NCI-H524 treated with DMSO at 0.1 percent for 48 hours (cell line): ENCODE measurements at places on chromosomes 11 and 22.
A peak's percentile ranks its signal among the peaks of the same experiment; 100 is the strongest.

GRCh38 chr11:100925935-100926334 lies 203.7 kb downstream of the PGR start:
- no peak for DNase-seq

DNA sequence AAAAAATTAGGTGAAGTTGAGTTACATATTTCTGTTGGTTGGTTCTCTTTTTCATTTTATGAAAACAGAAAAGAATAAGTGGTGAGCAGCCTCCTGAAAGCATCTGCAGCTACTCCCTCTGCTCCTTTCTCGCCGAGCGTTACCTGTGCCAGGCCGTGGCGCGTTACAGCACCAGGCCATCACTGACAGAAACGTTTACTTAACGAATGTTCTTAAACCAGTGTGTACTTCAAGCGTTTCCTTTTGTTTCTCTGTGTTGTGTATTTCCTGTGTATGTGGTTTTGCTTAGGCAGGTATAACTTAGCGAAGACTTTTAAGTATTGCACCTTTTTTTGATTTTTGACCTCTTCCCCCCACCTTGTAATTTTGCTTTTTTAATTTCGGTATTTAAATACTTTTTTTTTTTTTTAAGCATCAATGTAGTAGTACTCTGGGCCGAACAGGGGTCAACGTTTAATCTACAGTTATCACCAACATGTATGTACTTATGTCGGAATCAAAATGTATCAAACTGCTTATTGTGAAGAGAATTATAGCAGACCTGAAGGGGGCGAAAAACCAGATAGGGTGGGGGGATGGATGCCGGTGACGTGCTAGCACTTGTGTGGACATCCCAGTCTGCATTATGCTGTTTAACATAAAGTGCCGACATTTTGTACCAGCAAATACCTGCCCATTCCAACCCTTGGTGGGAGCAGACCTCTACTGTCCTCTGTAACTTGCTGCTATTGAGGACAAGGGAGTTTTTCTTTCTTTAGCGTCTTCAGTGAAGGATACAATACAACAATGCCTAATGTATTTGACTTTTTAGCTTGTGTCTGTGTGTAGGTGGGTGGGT lies 21.6 kb upstream of the ADSL start:
- DNase-seq: no peak

DNA sequence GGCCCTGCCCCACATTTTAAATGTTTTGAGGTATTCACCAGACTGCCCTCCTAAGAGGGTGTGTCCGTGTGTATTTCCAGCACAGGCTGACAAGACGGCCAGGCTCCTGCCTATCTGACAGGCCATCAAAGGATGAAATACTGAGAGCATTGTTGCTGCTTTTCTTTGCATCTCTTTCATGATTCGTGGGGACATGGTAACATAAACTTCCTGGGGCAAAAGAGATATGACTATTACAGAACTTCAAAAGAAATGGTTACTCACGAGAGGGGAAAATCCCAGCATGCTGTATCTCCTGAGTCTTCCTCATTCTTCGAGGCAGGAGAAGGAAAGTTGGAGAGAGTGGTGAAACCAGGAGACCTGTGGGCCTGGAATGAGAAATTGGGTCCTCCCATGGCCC lies 10.3 kb upstream of the BIK start:
- DNase-seq: no peak

- no peak for DNase-seq
Observed at GRCh38 chr22:50087646-50088045, 2.2 kb upstream of the MOV10L1 start.

DNA sequence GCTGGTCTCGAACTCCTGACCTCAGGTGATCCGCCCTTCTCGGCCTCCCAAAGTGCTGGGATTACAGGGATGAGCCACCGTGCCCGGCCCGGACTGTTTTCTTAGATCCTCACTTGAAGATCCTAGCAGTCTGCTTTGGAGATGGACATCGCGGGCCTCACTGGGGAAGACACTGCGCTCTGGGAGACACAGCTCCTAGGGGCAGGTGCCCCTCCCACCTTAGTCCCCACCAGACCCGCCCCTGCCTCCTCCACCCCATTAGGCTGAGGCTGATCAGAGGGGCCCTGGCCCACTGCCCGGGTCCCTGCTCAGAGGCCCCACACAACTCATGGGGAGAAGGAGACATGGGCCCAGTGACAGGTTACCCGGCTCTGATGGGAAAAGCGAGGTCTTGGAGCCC lies 11.3 kb upstream of the LTO1 start:
- DNase-seq: no peak

DNA sequence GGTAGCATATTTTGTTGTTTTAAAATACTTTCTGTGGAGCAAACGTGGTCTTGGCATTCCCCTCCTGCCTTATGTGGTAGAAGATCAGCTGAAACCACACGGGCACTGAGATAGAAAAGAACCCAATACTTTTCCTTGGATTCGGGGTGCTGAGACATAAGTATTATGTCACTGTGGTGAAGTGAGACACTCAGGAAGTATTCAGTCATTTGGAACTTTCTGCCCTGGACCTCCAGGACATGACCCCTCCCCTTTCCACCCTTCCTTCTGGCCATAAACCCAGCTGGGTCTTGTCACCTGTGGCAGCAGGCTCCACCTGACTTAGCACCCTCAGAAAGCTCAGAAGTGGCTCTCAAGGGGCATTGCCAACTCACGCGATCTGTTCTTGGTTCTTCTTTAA lies 123.4 kb downstream of the SWAP70 start:
- no peak for DNase-seq

DNA sequence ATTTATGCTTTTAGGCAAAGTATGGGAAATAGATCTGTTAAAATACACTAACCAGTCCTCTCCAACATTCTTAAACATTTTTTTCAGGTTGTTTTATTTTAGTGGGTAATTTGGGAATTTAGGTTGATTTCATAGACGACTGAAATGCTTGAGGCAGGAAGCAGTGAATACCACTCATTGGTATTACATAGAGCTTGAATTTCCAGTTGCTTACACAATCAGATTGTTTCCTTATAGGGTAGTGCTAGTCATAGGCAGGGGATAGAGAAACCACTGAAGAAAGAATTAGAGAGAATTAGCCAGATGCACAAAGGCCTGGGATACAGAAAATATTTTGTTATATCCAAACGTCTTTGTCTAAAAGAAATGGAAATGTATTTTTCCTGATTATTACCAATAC lies 23.9 kb upstream of the LYVE1 start:
- no peak for DNase-seq

GRCh38 chr11:132220474-132220873 lies 850.1 kb downstream of the NTM start:
- no peak for DNase-seq

- no peak for DNase-seq
Observed at GRCh38 chr11:64356498-64357411, 2.2 kb upstream of the RPS6KA4 start.

GRCh38 chr22:30169002-30169401 lies 77.6 kb downstream of the LIF start:
- no peak for DNase-seq

- DNase-seq: no peak
Observed at GRCh38 chr22:33520904-33521780, 399.1 kb downstream of the LARGE1 start.

GRCh38 chr11:92523611-92524010 lies 299.0 kb downstream of the FAT3 start:
- no peak for DNase-seq

GRCh38 chr11:36009473-36009872 lies 65.6 kb downstream of the LDLRAD3 start:
- DNase-seq: no peak

GRCh38 chr22:36671404-36671803 lies 32.1 kb downstream of the CACNG2 start:
- peak; percentile 8 for DNase-seq

- DNase-seq: no peak
Observed at GRCh38 chr11:84685976-84686375, 941.2 kb downstream of the DLG2 start.

DNA sequence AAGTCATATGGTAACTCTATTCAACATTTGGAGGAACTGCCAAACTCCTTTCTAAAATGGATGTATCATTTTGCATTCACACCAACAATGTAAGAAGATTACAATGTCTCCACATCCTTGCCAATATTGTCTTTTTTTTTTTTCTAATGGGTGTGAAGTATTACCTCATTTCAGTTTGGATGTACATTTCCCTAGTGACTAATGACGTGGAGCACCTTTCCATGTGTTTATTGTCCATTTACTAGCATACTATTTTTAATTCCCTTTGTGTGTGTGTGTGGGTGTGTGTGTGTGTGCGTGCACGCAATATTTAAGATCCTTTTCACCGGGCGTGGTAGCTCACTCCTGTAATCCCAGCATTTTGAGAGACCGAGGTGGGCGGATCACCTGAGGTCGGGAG lies 62.7 kb downstream of the APOL3 start:
- DNase-seq: no peak

- no peak for DNase-seq
Observed at GRCh38 chr11:67282155-67282875, 6.8 kb upstream of the ANKRD13D start.

DNA sequence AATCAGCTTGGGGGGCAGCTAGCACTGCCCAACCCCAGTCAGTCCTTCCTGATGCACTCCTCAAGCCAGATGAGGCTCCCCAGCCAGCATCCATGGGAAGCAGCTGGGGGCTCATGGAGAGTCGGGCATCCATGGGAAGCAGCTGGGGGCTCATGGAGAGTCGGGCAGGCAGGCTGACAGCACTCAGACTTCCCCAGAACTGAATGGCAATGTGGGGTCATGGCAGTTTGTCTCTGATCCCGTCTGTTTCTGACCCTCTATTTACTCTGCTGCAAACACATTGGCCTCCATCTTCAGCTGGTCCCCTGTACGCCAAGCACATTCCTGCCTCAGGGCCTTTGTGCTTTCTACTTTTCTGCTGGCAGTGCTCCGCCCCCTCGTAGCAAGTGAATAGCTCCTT lies 314.8 kb downstream of the NTM start:
- DNase-seq: no peak

- no peak for DNase-seq
Observed at GRCh38 chr11:100739666-100740065, 52.6 kb downstream of the ARHGAP42 start.

DNA sequence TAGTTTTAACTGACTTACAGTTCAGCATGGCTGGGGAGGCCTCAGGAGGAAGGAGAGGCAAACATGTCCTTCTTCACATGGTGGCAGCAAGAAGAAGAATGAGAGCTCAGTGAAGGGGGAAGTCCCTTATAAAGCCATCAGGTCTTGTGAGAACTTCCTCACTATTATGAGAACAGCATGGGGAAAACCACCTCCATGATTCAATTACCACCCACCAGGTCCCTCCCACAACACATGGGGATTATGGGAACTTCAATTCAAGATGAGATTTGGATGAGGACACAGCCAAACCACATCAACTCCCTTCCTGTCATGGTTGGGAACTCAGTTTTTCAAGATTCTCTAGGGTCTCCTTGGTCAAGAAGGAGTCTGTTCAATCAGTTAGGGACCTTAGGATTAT lies 432.9 kb upstream of the CNTN5 start:
- DNase-seq: no peak

- DNase-seq: no peak
Observed at GRCh38 chr11:61342207-61342803, 9.3 kb downstream of the TKFC start.

- peak; percentile 56 for DNase-seq
Observed at GRCh38 chr11:8813658-8814057, 97.3 kb upstream of the AKIP1 start.

DNA sequence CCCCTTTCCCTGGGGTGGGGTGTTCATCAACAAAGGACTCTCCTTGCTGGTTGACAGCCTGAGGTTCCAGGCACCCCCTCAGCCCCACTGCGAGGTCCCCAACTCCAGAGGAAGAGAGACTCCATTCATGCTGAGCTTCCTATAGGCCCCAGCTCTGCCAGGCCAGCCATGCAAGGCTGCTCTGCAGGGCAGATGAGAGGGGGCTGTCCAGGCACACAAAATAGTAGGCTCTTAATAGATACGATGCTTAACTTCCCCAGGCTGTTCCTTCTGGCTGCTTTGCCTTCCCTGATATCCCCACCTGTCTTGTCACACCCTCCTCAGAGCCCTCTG lies 45.0 kb upstream of the CRYBB3 start:
- DNase-seq: no peak

GRCh38 chr11:76660533-76661305 lies 9.8 kb downstream of the LRRC32 start:
- DNase-seq: no peak

- no peak for DNase-seq
Observed at GRCh38 chr11:34652191-34652973, 31.5 kb downstream of the EHF start.

- no peak for DNase-seq
Observed at GRCh38 chr11:6733326-6734275, 38.2 kb downstream of the OR2AG2 start.

DNA sequence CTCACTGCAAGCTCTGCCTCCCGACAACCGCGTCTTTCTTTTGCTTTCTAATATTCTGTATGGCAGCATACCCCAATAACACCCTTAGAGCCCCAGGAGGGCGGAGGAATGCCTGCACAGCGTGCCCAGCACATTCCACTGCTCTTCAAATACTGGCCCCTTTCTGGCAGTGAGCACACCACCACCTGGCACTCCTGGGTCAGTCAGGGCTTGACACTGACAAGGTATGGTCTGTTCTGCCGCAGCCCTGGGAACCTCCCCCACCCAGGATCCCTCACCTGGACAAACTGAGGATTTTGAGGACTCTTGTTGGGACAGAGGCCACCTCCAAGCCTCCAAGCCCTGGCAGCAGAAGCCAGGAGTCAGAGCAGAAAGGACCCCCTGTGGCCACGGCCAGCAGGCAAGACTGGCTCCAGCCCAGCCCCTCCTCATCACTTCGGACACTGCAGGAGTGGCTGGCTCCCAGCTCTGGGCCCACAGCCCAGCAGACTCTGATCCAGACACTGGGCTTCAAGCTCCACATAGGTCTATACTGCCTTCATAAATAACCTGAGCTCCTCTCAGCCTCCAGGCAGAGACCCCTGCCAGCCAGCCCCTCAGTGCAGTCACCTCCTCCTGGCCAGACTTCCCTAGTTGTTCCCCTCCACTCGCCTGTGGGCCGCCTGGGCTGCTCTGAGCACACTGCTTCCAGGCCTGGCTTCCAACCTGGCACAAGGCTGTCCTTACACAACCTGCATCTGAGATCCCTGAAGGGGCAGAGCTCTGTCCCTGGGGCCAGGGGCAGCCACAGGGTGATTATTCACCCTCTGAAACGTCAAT lies 14.5 kb downstream of the CARS1 start:
- no peak for DNase-seq

- no peak for DNase-seq
Observed at GRCh38 chr22:47200273-47201051, 438.0 kb downstream of the TBC1D22A start.

- DNase-seq: no peak
Observed at GRCh38 chr11:112835591-112836255, 125.5 kb upstream of the NCAM1 start.

DNA sequence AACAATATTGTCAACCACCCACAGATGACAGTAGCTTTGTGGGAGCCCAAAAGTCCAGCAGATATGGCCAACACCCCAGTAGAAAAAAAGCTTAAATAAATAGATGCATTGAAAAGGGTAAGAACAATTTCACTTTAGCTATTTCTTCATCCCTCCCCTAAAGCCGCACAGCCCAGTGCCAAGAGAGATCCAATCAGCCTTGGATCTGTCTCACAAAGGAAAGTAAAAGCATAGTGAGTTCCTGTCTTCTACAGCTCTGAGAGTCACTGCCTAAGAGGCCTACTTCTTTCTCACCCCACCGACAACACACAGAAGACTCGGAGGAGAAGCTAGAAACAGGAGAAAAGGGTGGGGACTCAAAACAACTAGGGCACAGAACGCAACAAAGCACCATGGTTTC lies 196.4 kb downstream of the SBF2 start:
- DNase-seq: no peak

- no peak for DNase-seq
Observed at GRCh38 chr11:94766713-94767206, 1.4 kb upstream of the AMOTL1 start.
